Esophagus mucosa (tissue), 1 donor: ENCODE measurements at places on chromosomes 5 and 9. TPM values are rescaled to one million over a fixed set of nuclear protein-coding genes. Genes with fewer than 3 reads are reported as not detected.

GRCh38 chr5:36383942-36384341, 82.2 kb upstream of the RANBP3L start:
- ATAC-seq: no peak

DNA sequence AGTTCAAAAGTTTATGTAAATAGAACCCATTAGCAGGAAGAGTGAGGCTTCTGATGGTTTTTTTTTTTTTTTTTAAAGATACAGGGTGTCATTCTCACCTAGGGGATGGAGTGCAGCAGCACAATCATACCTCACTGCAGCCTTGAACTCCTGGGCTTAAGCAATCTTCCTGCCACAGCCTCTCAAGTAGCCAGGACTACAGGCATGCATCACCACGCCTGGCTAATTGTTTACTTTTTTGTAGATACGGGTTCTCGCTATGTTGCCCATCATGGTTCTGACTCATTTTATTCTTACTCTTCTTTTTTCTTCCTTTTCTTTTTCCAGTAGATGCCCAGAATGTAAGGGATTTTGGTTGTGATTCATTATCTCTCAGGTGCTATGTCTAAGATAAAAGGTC, 201.1 kb downstream of the NNT start:
- ATAC-seq: no peak

SPATA31A3 gene
- not detected for total RNA-seq

PCA3 gene
- total RNA-seq: not detected

GRCh38 chr5:15993919-15994318, 185.7 kb downstream of the MARCHF11 start:
- ATAC-seq: no peak
